ENCODE measurements at places on chromosomes 5 and 9. TPM values are rescaled to one million over a fixed set of nuclear protein-coding genes. Genes with fewer than 3 reads are reported as not detected.

Gene ARSI
- total RNA-seq, result 0.23 TPM

DNA sequence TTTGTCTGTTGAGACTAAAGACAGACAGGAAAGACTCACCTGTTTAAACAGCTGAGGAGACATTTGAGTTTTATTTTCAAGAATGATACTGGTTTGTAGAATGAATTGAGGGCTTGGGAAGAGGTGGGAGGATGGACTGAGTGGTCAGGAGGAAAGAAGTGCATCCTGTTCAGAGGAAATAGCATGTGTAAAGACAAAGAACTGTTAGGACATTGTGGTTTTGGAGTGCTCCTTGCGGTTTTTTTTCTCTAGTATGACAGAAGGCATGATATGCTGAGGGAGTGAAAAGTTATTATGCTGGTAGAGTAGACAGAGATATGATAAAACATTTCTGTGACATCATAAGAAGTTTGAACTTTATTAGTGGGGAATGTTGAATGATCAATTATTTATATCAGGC is 270.7 kb upstream of the ELAVL2 start:
- no peak overlapping the region for H3K4me3 ChIP-seq
- DNase-seq, result no peak
- no peaks in the 10 kb centered on the region for H3K4me1 ChIP-seq
- H3K36me3 ChIP-seq, result no peaks in the 10 kb centered on the region
- H3K27me3 ChIP-seq, result no peaks in the 10 kb centered on the region

DNA sequence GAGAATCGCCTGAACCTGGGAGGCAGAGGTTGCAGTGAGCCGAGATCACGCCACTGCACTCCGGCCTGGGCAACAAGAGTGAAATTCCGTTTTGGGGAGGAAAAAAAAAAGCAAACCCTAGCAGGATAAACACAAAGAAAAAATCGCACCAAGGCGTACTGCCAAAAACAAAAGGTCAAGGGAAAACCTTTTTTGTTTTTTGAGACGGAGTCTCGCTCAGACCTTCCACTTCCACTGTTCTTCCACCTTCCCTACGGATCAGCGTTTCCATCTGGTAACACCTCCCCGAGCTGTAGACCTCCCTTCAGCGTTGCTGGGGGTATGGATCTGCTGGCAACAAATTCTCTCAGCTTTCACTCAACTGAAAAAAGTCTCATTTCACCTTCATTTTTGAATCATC is 20.1 kb upstream of the FCN2 start:
- H3K4me3 ChIP-seq, result no peak overlapping the region
- H3K36me3 ChIP-seq, result no peaks in the 10 kb centered on the region
- peak; percentile 63 for DNase-seq
- no peaks in the 10 kb centered on the region for H3K27me3 ChIP-seq
- peaks cover 21% of the 10 kb centered on the region for H3K4me1 ChIP-seq

DNA sequence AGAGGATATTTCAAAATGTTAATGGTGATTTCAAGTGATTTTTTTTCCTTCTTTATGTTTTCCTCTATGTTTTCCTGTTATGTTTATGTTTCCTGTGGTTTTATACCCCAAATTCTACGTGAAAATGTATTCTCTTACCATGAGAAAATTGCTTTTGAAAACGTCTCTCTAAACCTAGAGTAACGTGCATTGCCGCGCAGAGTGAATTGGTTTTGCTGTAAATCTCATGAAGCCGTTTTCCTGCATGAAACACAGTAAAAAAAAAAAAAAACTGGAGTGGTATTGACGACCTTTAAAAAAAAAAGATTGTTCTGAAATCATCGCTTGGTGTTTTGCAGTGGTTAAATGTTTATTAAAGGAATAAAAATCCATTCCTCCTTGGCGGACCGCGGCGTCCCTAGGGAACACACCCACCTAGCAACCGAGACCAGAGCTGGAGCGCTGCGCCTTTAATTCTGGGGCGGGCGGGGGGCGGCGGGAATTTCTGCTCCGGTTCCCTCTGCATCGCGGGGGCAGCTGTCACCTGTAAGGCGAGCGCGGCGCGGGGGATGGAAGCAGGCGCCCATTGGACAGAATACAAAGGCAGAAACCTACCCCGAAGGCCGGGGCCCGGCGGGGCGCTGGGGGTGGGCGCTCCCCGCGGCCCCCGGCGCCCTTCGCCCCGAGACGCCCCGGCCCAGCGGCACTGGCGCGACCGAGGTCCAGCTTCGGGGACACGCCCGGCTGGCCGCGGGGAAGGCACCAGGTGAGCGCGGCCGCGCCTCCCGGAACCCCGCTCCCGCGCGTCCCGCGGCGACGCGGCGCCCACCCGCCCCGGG is at the start of gene SOWAHA:
SOWAHA (plus strand) TSS at position 522 of the 818 bp plus-strand sequence. CDS start 320 bp downstream, outside the sequence.
- H3K4me3 ChIP-seq, result peak within 1 kb of the TSS; percentile 27
- DNase-seq, result no peak
- H3K27me3 ChIP-seq, result no peaks in the 10 kb centered on the region
- no peaks in the 10 kb centered on the region for H3K36me3 ChIP-seq
- H3K4me1 ChIP-seq, result no peaks in the 10 kb centered on the region
- H3K27ac ChIP-seq, result no peak within 1 kb of the TSS

DNA sequence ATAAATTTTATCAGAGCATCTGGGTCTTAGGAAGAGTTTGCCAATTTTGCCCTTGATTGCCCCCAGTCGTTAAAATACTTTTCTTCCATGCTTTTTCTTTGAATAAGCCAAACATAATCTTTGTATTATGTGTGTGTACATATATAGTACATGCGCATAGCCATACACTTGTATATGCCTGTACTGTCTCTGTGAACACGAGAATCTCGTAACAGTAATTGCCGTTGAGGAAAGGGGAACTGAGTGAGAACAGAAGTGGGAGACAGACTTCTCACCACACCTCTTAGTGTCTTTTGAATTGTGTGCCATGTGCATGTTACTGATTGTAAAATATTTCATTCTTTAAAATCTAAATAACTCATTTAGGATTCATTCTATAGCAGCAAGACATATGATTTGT is 79.6 kb upstream of the GRHPR start:
- H3K36me3 ChIP-seq, result no peaks in the 10 kb centered on the region
- no peaks in the 10 kb centered on the region for H3K27me3 ChIP-seq
- H3K4me3 ChIP-seq, result no peak overlapping the region
- no peaks in the 10 kb centered on the region for H3K4me1 ChIP-seq
- no peak for DNase-seq
- H3K27ac ChIP-seq, result no peak overlapping the region

Gene NR2F1
- total RNA-seq, result 70.9 TPM

DNA sequence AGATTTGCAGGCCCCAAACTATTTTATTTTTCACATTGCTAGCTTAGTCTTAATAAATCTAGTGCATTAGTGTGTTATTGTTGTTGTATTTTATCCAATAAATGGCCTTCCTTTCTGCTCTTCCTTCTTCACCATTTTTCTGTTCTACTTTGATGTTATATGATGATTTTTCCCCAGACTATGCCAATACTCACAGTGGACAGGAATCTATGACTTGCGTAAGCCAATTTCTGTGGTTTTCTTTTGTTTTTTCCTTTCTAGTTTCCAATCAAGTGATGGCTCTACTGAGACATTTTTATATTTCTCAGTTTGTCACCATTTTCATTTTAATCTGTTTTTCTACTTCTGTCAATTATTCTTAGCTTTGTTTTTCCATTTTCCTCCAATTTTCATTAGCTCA is 106.8 kb upstream of the FBXL7 start:
- peaks cover 2% of the 10 kb centered on the region for H3K4me1 ChIP-seq
- H3K27me3 ChIP-seq, result no peaks in the 10 kb centered on the region
- H3K36me3 ChIP-seq, result no peaks in the 10 kb centered on the region
- H3K27ac ChIP-seq, result no peak overlapping the region
- no peak for DNase-seq

Gene SLC34A3
- 0.46 TPM for total RNA-seq

Gene ENTPD8
- total RNA-seq, result 0.10 TPM

GRCh38 chr5:125272357-125272756 is 525.9 kb upstream of the ZNF608 start:
- no peak for DNase-seq
- no peaks in the 10 kb centered on the region for H3K36me3 ChIP-seq
- no peaks in the 10 kb centered on the region for H3K4me1 ChIP-seq
- no peaks in the 10 kb centered on the region for H3K27me3 ChIP-seq
- H3K4me3 ChIP-seq, result no peak overlapping the region

- no peaks in the 10 kb centered on the region for H3K4me1 ChIP-seq
- no peaks in the 10 kb centered on the region for H3K27me3 ChIP-seq
- no peak overlapping the region for H3K4me3 ChIP-seq
- H3K36me3 ChIP-seq, result no peaks in the 10 kb centered on the region
- DNase-seq, result no peak
These were observed 562.6 kb downstream of the NR2F1-AS1 start for GRCh38 chr5:93018461-93018860.

DNA sequence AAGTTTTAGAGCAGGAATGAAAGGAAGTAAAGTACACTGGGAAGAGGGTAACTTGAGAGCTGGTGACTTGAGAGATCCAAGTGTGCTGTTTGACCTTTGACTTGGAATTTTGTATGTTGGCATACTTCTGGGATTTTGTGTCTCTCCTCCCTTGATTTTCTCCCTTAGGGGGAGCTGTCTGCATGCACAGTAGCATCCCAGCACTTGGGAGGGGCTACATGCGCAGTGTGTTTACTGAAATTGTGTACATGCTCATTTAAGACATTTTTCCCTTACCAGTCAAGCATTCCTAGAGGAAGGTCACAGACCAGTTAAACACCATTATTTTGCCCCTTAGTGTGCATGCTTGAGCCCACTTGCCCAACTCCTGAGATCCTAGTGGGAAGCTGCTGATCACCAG is 120.1 kb downstream of the ZNF622 start:
- H3K4me1 ChIP-seq, result no peaks in the 10 kb centered on the region
- no peak overlapping the region for H3K27ac ChIP-seq
- H3K36me3 ChIP-seq, result no peaks in the 10 kb centered on the region
- H3K27me3 ChIP-seq, result no peaks in the 10 kb centered on the region
- H3K4me3 ChIP-seq, result no peak overlapping the region
- DNase-seq, result no peak

DNA sequence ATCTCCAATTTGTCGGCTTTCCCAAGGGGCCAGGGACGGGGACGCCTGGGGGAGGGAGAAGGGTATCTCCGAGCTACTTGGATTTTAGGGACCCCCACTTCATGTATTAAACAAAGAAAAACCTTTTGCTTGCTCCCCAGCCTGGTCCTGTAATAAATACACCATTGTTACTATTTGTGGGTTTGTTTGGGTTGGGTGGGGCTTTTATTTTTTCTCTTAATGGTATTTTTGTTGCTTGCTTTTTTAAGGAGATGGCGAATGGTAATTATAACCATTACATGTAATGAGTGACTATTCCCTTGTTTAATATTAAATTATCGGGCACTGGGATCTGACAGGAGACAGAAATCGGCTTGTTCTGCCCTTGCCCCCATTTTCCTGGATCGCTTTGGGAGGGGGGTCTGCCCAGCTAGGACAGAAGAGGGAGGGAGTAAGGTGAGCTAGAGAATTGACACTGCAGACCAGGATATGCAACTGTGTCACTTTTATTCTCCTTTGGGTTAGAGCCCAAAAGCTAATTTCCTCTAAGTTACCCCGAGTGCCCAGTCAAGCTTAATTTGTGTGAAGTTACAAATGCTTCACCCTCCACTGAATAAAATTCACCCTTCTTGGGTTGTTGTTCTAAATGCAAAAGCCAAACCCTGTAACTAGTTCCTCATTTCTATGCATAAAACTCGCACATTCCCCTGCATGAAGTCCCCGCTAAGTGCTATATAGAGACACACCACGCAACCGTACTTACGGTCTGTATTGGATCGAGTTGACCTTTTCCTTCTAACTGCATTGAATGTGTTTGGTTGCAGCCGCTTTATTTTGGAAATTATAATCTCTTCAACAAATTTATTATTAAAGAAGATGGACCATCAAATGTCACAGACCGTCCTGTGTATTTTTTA is 1.6 kb upstream of the ZNF608 start:
- peak overlapping the region; percentile 69 for H3K4me3 ChIP-seq
- H3K36me3 ChIP-seq, result no peaks in the 10 kb centered on the region
- H3K27ac ChIP-seq, result peak overlapping the region; percentile 62
- H3K4me1 ChIP-seq, result peaks cover 3% of the 10 kb centered on the region
- no peaks in the 10 kb centered on the region for H3K27me3 ChIP-seq

Gene WWC1
- total RNA-seq, result 1.7 TPM
